ENCODE measurements at places on chromosomes 12 and 14.

DNA sequence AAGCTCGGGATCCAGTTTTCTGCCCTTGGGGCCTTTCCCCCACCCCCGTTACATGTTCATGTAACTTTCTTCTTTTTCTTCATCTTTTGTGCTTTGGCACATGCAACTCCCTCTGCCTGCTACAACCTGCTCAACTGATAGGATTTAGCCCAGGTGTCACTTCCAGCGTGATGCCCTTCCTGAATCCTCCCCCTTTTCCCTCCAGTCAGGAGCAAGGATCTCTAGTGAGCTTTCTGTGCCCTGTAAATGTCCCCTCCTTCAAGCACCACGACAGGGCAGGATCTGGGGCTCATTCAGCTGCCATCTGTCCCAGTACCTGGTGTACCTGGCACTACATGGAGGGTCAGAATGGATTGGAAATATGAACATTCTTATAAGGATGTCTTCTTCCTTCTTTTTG is 15.3 kb downstream of the PELI2 start:
- no peak for DNase-seq

DNA sequence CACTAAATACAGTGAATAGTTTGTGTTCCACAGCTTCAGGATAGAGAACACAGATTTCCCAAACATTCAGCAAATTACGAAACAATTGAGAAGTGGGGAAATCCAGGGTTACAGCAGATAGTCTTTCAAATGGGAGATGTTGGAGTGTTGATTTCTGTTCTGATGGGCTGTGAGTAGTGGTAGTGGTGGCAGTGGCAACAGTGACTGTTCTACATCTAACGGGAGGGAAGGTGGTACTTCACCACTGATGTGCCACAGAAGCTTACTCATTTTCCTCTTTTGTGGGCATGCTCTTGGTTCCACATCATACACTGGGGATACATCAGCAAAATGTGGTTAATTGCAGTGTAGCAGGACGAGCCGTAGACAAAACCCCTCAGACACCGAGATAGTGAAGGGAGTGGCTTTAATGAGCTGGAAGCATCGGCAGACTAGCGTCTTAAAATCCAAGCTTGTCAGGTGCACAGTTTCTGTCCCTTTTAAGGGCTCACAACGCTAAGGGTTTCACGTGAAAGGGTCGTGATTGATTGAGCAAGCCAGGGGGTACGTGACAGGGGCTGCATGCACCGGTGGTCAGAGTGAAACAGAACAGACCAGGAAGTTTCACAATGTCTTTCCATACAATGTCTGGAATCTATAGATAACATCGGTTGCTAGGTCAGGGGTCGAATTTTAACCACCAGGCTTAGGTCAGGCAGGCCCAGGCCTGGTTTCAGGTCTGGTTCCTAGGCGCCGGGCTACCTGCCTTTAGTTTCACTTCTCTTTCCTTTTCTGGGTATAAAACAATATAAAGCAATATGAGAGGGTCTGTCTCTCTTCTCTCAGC is 330.6 kb upstream of the FBXO33 start:
- no peak for DNase-seq

DNA sequence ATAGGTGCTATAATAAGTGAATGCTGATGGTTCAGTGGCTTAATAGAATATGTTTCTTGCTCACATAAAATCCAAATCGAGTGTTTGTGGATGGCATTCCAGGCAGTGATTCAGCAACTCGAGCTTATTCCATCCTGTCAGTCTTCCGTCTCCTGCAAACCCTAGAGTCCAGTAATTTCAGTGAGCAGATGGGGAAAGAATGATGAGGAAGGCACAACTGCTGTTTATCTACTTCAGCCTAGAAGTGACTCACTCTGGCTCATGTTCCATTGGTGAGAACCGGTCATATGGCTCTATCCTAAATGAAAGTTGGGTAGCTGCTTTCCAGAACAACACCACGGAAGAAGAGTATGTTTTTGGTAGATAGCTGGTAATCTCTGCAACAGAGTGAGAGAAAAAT is 421.8 kb upstream of the PDE3A start:
- peak; percentile 81 for DNase-seq

GRCh38 chr14:74627076-74627475 is 15.0 kb upstream of the LTBP2 start:
- DNase-seq = no peak

DNA sequence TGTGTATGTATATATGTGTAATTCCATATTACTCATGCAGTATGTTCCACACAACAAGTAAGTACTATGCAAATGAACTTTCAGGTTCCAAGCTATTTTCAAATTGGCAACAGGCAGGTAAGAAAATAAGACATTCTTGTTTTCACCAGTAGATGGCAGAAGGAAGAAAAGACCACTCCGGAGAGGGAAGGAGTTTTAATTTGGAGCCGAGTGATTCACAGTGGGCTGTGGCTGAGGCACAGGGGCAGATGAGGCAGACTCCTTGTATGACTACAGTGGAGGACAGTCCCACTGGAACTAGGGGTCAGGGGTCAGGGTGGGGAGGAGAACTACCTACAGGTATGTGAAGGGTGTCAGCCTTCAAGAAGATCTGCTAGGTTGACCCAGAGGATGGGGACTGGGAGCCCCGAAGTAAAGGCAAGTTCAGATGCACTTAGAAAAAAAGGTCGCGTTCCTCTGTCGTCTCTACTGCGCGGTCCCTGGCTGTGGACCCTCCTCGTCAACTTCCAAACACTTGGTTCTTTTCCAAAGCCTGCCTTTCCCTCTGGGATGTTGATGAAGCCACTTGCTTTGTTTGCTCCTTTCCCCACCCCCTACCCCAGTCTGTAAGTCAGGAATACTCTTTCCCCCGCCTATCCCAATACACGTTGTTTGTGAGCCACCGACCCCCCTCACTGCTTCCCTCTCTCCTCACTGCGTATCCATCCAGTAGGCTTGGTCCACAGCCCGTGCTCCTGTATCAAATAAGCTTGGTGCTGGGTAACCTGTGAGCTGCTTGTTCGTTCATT is 24.1 kb downstream of the DDX47 start:
- peak; percentile 16 for DNase-seq

- DNase-seq = no peak
Observed at GRCh38 chr12:119728444-119728745, 60.5 kb downstream of the PRKAB1 start.

GRCh38 chr12:93369505-93369904 is 8.2 kb upstream of the NUDT4 start:
- DNase-seq = no peak

- DNase-seq = no peak
Observed at GRCh38 chr14:21852061-21852664, 178.5 kb upstream of the OR4E1 start.

DNA sequence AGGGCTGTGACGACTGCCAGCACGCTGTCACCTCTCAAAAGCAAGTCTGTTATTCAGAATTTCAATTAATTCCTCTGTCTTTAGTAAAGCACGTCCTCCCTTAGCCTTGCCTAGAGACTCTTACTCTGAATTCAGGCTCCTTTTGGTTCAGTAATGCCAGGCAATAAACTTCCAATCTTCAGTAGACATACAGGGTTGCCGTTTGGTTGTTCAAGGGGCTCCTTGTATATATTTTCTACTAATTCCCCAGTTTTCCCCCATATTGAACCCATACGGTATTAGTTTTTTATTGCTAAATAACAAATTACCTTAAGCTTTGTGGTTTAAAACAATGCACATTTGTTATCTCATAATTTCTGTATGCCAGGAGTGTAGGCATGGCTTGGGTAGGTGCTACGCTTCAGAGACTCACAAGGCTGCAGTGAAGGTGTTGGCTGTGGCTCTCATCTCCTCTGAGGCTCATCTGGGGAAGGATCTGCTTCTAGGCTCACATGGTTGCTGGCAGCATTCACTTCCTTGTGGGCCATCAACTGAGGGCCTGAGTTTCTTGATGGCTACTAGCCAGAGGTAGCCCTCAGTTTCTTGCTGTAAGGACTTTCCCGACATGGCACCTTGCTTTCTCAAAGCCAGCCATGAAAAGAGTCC is 7.3 kb upstream of the CLECL1 start:
- no peak for DNase-seq

DNA sequence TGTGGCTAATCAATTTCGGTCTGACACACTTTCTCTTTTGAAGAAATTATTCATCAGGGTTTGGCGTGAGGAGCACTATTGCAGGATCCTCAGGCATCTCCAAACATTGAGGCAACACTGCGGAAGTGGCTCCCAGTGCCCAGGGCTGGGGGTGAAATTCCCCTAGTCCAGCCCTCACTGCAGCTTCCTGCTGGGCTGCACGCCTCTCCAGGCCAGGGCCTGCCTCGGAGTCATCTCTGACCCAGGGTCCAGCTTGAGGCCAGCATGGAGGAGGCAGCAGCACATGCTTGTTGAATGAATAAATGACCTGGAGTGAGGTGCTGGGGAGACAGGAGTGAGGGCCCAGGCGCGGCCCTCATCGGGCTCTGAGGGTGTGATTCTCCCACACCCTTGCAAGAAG is 36.0 kb upstream of the TDRD9 start:
- DNase-seq = no peak

DNA sequence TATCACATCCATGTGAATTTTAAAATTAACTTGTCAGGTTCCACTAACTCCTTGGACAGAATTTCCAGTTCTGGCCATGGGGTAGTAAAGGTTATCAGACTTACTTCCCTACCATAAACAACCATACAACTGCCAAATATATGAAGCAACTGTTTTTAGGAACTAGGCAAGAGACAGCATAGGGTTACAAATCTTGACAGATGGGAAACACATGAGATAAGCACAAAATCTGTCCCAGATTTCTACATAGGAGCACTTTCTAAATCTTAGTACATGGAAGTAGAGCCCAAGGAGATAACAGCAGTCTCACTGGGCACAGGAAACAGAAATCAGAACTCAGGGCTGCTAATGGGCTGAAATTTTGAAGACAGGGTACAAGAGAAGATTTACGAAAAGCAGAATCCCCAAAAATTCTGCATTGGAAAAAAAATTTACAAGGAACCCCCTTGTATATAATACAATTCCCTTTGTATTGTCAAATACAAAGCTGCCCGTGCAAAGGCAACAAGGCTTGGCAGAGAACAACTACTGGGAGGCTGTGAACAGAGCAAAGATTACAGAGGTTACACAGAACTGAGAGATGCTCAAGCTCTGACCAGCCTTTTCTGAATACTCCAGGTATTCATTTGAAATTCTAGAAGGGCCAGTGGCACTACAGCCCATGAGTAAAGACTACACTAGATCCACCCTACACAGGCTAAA is 43.2 kb downstream of the GALNT4 start:
- no peak for DNase-seq

DNA sequence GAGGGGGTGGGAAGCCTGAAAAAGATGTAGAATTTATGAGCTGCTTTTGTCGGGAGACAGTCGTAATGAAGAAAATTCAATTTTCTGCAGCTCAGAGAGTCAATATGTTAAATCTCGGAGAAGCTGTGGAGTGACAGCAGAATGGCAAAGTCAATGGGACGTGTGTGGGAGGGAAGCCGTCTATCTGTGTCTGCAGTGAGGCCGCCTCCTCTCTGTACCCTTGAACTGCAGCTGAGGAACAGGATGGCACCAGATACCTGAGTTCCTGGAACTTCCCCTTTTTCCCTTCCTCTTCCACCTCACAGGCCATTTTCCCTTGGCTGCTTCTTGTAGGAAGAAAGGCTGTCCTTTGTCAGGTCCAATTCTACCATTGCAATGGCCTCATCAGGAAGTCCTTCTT is 9.3 kb upstream of the CALCOCO1 start:
- no peak for DNase-seq

- DNase-seq = no peak
Observed at GRCh38 chr14:83291714-83292113, 1758.1 kb upstream of the SEL1L start.

DNA sequence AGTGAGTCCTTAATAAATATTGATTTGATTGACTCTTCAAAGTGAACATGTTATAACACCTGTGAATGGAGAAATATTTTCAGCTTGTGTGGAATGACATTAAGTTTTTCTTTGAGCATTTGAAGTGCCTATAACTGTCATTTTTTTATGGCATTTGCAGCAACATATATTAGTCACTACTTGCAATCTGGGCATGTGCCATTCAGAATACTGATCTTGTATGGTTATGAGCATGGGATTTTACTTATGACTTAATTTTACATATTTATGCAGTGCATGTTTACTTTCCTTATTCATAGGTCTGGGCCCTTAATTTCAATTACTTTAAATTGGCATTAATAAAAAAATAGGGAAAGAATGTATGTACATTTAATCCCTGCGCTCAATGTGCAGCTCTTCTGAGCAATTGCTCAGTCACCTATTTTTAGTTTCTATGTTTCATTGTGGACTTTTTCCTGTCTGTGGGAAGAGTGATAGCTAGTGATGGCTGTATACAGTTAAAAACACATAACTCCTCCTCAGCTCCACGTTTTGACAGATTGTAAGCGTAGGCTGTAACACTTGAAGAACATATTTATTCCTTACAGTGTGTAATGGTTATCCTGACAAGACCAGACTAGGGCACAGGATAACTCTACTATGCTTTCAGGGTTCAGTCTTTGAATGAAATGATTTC is 339.6 kb downstream of the SNAPC1 start:
- no peak for DNase-seq

- no peak for DNase-seq
Observed at GRCh38 chr12:120157678-120158077, 36.8 kb downstream of the GCN1 start.

- no peak for DNase-seq
Observed at GRCh38 chr12:94656556-94656955, 6.2 kb upstream of the TMCC3 start.

- DNase-seq = no peak
Observed at GRCh38 chr12:65822732-65823512, 1.4 kb upstream of the HMGA2 start.

DNA sequence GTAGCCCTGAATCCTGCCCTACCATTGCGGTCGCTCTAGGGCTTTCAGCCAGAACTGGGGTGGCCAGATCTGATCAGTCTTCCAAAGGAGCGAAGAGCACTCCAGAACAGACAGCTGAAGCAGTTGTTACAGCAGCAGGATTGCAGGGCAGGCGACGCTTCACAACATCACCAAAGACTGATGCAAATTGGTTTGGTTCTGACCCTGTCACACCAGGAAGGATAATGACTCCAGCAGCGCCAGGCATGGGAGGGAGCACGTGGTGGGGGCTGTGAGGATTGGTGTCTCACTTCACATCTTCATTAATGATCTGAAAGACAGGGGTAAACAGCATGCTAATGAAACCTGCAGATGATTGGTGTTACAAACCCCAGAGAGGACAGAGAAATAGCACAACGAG is 30.6 kb upstream of the VSX2 start:
- no peak for DNase-seq

DNA sequence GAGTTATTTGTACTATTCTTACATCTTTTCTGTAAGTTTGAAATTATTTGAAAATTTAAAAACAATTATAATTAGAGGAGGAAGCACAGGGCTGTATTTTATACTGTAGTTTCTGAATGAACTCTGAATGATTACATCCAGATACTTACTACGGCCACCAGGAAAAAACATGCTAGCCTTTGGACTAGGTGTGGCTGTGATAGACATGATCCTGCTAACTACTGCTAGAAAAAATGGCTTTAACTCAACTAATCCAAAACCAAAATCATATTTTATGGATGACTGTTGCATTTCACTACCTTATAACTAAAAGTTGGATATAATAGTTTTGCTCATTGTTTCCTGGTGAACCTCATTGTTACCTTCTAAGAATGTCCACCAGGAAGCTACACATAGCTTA is 15.1 kb upstream of the SLC25A3 start:
- no peak for DNase-seq

- no peak for DNase-seq
Observed at GRCh38 chr14:85584481-85584880, 54.5 kb downstream of the FLRT2 start.
